ENCODE measurements at places on chromosomes 5 and 9.

- DNase-seq = no peak
These were observed 12.0 kb downstream of the MACROH2A1 start for GRCh38 chr5:135386886-135387628.

GRCh38 chr5:63555874-63556273 is 406.4 kb downstream of the HTR1A start:
- no peak for DNase-seq

DNA sequence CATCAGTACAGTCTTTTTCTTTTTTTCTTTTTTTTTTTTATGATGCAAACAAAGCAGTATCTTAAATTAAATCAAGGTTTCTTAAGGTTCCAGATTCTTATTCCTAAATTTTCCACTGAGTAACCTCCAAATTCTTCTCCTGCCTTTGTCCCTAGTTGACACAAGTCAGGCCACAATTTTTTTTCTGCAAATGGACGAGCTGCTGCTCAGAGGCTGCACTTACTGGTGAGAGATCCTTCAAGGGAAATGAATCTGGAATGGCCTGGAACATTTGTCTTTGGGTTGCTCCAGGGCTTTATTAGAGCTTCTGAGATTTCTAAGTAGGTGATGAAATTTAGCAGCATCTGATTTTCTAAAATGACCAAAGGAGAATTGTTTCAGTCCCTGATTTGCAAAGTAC is 39.3 kb downstream of the PIK3R1 start:
- DNase-seq = no peak

- DNase-seq = no peak
These were observed 43.8 kb downstream of the UNC5A start for GRCh38 chr5:176854164-176854563.

- DNase-seq = no peak
These were observed 34.7 kb upstream of the JMY start for GRCh38 chr5:79201206-79201605.

DNA sequence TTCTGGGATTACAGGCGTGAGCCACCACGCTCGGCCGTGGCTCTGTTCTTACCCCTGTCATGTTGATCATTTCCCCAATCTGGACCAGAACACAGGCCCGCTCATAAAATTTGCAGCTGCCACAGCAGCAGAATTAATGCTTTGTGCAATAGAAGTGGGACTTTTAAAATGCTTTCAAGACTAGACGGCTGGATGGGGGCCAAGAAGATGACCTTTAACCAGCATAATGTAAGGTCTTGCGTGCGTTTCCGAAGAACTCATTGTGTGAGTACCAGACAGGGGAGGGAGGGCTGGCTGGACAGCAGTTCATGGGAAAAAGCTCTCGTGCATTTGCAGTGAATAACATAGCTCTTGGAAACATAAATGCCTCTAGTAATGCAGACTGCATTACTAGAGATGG is 3.5 kb upstream of the WDR38 start:
- no peak for DNase-seq

DNA sequence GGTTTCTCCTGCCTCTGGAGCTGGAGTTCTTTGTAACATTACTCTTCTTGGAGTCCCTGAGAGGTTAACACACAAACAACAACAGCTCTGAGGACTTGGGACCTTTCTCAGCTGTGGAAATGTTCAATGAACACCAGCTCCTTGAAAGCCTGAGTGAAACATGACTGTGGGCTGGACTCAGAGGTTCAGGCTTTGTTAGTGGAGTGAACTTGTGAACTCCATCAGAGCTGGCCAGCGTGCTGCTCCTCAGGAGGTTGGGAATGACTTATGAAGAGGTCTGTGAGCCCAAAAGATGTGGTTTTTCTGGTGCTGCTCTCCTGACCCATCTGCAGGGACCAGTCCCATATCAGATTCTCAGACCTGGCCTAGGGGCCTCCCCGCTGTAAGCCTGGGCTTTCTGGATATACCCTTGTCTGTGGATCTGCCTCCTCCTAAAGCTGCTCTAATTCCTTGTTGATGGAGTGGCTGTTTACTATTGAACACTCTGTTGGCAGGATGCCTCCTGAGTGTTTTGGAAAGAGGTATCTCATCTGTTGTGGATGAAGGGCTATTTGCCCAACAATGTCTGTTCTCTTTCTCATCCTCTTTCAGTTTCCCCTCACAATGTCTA is 170.0 kb upstream of the GDNF start:
- DNase-seq = no peak

- DNase-seq = no peak
These were observed 15.0 kb upstream of the DAB2IP start for GRCh38 chr9:121636341-121636865.

- DNase-seq = no peak
These were observed 214.6 kb downstream of the PDZD2 start for GRCh38 chr5:31853398-31854135.

- DNase-seq = no peak
These were observed 48.1 kb upstream of the FCN2 start for GRCh38 chr9:134832471-134832870.

GRCh38 chr9:34985311-34985899 is 4.1 kb upstream of the DNAJB5 start:
- DNase-seq = no peak

DNA sequence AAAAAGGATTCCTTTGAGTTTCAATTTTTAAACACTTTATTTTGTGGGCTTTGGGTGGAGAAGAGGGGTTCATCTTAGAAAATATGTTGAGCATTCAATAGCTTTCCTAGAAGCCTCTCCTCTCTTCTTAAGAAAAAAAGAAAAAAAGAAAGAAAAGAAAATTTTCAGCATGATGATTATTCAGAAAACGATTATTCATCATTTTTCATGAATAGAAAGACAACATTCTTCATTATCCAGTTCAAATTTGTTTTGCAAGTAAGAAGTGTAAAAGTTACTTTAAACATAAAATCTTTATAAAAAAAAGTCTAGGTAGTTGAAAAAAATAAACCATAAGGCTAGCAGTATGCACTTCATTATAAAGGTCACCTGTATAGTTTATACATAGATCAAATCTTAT is 636.5 kb downstream of the IRX1 start:
- DNase-seq = no peak

DNA sequence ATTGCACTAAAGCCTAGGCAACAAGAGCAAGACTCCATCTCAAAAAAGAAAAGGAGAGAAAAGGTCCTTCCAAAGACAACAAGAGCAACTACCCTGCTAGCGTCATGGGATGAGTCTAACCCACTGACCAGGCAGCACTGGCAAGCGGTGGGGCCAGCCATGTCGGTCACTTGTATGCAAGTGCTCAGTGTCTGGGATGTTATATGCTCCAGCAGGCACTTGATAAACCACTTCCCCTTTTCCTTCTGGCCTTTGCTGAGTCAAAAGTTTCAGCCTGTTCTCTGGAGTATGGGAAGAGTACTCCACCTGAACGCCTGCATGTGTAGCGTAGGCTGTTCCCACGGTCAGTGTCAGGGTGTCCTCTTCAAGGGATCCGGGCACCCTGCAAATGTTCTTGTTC is 9.2 kb upstream of the MXD3 start:
- DNase-seq = no peak

GRCh38 chr5:136199408-136199807 is 6.4 kb upstream of the SMIM32 start:
- no peak for DNase-seq

Measured in NCI-H187 treated with DMSO at 0.1 percent for 48 hours (cell line).